ENCODE measurements at places on chromosomes 7 and 10.

DNA sequence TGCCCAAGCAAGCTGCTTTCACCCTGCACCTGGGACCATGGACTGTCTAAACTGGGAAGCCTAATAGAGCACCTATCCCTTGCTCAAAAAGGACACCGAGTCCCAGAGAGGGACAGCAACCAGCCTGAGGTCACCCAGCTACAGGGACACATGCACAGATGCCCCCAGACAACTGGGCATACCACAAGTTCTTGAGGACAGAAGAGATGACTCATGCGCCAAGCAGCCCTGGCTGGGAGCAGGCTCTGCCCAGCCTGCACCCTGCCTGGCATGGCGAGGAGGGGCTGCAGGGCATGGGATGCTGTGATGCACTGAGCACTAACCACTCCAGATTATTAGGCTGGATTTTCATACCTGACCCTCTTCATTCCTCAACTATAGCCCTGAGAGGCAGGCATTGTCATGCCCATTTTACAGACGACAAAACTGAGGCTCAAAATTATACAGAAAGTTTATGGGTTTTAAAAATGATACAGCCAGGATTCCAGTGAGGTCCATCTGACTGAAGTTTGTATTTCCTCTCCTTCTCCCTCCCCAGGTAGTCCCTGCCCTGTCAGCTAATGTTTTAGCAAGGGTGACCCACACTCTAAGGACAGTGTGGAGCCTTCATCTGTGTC is 289.3 kb upstream of the ZMIZ1 start:
- no peak for DNase-seq

DNA sequence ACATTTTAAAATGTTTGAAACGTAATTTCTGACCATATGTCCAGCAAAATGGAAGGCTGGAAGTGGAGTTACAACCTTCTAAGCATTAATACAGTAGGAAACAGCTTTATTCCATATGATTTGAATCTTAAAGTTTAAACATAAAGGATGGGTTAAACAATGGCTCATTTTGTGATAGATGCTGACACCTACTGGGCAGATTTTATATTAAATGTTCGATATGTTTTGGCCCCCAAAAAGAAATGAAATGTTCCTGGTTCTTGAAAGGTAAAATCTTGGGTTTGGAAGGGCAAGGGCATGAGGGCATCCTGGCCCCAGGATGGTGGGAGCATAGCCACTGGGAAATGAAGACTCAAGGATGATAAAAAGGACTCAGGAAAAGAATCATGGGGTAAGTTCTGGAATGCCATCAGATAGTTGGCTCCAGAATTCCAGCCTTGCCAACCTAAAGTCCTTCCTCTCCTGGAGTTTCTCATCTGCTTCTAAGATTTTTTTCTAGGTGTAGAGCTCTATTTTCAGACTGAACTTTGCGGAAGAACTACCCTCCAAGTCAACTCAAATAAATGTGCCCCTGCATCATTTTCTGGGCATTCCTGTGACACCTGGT is 34.6 kb upstream of the SLC35G1 start:
- DNase-seq, result no peak

DNA sequence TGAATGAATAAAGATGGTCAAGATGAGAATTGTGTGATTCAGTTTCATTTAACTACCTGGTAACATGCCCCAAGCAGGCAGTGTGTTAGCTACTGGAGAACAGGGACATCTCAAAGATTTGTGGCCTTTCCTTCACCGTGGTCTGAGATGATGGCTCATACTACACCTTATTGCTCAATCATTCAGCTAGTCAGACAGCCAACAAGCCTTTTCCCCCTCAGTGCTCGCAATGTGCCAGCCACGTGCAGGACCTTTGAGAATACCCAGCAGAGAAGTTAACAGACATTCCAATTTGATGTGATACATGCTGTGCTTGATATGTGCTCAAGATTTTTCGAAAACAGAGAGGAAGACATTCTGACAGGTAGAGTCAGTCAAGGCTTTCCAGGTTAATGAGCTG is 562.8 kb downstream of the SUGCT start:
- no peak for DNase-seq

- no peak for DNase-seq
Measured at GRCh38 chr10:126247446-126247975, 140.8 kb downstream of the ADAM12 start.

GRCh38 chr10:116011929-116012328 is 261.1 kb downstream of the GFRA1 start:
- DNase-seq, result no peak

- DNase-seq, result no peak
Measured at GRCh38 chr7:98341106-98341505, 59.6 kb downstream of the BRI3 start.

DNA sequence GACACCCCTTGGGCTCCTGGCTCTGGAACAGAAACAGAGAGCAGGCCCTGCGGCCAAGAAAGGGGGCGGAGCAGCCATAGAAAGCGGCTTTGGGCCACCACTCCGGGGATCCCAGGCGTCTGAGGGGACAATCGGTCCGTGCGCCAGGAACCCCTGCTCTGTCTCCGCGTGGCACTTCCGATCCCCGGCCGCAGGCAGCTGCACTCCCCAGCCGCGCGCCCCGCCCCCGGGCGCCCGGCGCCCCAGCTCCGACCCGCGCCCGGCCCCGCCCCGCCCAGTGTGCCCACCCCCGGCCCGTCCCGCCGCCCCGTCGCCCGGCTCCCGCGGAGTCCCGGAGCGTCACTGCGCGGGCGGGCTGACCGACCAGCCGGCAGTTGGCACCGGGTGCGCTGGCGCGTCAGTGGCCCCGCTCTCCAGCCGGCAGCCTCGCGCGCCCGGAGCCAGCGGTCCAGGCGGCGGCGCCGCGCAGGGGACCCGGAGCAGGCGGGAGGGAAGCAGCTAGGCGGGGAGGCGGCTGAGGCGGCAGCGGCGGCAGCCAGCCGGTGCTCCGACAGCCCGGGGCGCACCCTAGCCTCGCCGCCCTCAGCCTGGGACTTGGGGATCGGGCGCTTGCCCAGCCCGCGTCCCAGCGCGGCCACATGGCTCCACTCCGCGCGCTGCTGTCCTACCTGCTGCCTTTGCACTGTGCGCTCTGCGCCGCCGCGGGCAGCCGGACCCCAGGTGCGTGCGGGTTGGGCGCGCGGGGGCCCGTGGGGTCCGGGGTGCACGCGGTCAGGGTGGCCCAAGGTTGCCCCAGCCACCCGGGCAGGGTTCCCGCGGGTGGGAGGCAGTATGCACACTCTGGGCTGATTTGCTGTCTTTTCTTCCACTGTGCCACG is at the start of gene ADAMTS14:
TSS of gene ADAMTS14 (plus strand) at position 342 of the 878 bp plus-strand sequence. CDS start at position 639, 297 bp downstream.
- DNase-seq, result no peak

DNA sequence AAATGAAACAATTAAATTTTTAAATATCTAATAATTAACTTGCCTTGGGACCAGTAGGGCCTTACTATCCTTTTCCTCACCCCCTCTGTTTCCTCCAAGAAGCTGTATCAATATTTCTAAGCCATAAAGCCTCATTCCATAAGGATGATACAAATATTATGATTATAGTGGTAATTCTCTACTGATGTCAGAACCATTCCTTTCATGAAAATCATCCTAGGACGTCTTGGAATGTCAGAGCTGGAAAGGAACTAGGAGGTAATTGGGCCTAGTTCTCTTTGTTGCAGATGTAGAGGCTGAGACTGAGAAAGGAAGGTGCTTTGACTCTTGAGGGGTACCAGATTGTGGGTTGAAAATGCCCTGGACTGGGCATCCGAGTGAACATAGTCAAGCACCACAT is 766.7 kb upstream of the GHITM start:
- DNase-seq, result no peak

GRCh38 chr10:125023862-125024496 is 82.1 kb downstream of the ZRANB1 start:
- no peak for DNase-seq

DNA sequence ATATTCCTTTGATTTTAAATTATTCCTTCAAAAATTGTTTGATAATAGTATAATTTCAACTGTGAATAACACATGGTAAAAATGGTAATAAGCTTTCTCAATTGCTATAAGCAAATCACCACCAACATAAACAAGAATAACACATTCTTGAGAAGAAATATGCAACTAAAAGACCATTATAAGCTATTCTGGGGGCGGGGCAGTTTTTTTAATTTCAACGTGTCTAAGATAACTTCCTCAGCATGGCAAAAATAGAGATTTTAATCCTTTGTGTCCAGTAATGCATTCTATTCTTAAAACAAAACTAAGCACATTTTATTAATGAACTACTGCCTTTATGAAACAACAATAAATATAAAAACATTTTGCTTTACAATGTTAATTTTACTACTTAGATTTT is 1.5 kb downstream of the DNAJC12 start:
- no peak for DNase-seq

- no peak for DNase-seq
Measured at GRCh38 chr7:27992755-27993493, 187.7 kb downstream of the JAZF1 start.

DNA sequence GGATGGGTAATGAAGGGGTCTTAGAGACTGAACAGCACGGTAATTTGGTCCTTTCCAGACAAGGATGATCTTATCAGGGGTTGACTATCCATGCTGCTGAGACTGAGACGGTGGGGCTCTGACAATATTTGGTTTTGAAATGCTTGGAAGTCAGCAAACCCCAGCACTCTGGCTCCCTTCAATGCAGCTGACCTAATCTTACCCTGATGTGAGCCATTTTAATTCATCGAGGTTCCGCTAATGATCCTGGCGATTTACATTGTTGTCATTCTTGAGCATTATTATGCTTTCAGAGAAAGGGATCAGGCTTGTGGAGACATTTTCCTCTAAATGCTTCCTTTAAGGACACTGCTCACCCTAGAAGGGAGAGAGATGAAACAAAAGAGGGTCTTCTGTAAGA is 114.6 kb upstream of the BMPER start:
- DNase-seq, result peak; percentile 75

- no peak for DNase-seq
Measured at GRCh38 chr10:44697116-44697515, 214.0 kb upstream of the TMEM72 start.

Measured in NT2/D1 (cell line).